ENCODE measurements at places on chromosomes 5 and 9.

DNA sequence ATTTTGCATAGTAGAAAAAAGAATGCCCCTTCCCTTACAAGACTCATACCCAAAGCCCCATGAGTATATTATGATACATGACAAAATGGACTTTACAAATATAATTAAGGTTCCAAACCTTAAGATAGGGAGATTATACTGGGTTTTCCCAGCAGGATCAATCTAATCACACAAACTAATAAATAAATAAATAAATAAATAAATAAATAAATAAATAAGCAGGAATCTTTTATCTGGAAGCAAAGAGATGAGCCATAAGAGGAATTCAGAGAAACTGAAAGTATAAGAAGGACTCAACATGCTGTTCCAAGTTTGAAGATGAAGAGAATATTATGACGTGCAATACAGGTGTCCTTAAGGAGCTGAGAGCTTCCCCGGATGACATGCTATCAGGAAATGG lies 1174.5 kb downstream of the DTWD2 start:
- DNase-seq: no peak

- no peak for DNase-seq
These were observed 195.2 kb downstream of the PTTG1 start for GRCh38 chr5:160616712-160617497.

- peak; percentile 64 for DNase-seq
These were observed 101.2 kb downstream of the RAPGEF6 start for GRCh38 chr5:131533836-131534235.

DNA sequence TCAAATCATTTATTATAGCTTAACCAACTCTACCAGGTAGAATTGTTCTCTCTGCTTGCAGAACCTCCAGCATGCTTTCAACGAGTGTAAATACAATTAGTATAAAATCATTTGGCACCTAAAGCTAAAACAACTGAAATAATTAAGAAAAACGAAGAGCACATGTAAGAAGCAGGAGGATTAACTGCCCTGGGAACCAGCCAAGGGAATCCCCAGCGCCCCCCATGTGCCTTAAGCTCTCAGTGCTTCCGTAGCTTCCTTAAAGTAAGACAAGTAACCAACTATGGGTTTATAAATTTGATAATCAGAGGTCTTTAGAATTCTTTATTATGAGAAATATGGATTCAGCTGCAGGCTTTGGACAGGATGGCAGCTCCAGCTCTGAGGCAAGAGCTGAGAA lies 402.4 kb downstream of the RAB3C start:
- DNase-seq: no peak

DNA sequence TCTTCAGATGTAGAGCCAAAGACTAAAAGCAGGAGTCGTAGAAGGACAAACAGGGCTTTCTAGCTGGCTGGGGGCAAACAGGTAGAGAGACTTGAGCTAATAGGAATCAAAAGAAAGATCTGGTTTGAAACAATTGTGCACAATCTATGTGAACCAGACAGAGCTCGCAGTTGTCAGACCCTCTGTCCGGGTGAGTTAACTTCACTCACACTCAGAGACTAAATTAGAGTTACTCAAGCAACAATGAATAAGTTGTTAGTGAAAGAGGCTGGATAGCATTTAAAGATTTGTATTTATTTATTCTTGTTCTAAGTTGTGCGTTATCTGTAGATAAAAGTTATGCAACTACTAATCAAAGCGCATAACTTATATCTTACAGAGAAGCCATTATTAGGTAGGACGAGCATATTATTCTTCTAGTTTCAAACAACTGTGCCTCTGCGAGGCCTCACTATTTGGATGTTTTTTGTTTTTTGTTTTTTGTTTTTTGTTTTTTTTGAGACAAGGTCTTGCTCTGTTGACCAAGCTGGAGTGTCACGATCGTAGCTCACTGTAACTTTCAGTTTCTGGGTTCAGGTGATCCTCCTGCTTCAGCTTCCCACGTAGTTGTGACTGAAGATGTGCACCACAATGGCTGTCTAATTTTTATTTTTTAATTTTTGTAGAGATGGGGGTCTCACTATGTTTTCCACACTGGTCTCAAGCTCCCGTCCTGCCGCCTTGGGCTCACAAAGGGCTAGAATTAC lies 13.2 kb upstream of the LNPEP start:
- DNase-seq: no peak

DNA sequence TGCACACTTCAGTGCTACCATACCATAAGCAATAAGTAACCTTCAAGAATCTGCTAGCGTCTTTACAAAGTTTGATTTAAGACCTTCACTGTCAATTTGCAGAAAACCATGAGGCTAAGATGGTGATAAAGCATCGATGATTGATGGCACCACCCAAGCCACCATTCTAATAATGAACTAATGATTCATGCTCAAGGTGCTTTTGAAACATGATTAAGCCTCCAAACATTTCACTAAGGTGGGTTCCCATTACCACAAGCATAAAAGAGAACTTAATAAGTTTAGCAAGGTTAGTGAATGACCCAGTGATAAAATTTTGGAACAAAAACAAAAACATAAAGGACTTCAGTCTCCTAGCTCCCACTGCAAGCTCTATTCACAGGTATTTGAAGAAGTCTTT lies 214.7 kb downstream of the FBXL17 start:
- DNase-seq: no peak

DNA sequence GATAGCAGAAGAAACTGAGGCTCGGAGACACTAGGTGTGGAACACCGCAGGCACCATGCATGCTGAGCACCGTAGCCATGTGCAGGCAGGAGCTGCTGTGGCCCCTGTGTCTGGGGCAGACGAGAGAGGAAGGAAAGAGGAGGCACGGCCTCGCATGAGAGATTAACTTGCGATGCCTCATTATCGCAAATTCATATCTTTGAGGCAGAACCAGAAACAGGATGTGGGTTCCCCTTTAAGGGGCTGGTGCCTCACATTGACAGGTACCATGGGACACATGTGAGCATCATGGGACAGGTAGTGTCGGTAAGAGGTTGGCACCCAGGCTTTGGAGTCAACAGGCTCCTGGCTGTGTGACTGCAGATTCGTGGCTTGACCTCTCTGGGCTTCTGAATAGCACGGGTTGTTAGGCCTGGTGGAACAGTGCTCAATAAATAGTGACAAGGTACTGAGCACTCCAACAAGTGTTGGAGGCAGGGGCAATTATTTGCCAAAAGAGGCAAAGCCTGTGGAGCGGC lies 40.8 kb downstream of the NAIF1 start:
- no peak for DNase-seq

GRCh38 chr5:168681556-168682183 lies 102.5 kb upstream of the PANK3 start:
- DNase-seq: no peak

- DNase-seq: no peak
These were observed 31.4 kb downstream of the COL27A1 start for GRCh38 chr9:114186605-114187289.

DNA sequence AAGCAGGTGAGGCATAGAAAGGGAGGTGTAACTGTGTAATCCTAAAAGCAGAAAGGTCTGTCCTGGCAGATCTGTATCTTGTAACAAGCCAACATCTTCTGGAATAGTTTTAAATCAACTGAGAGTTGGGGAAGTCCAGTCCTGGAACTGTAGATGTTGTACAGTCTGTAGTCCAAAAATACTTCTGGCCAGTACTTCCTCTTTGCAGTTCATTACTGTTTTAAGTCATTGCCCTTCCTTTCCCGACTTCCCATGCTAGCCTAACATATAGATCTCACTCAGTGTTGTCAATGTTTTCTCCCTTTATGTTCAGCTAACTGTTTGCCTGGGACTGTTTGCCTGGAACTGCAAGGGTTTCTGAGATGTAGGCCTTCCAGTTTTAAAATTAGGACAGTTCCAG lies 168.5 kb upstream of the ISL1 start:
- no peak for DNase-seq

GRCh38 chr5:113425909-113426308 lies 8.9 kb downstream of the TSSK1B start:
- DNase-seq: no peak

GRCh38 chr5:96893342-96893741 lies 17.0 kb downstream of the ERAP2 start:
- peak; percentile 41 for DNase-seq

- no peak for DNase-seq
These were observed 1.8 kb upstream of the GALNT12 start for GRCh38 chr9:98805506-98806272.

DNA sequence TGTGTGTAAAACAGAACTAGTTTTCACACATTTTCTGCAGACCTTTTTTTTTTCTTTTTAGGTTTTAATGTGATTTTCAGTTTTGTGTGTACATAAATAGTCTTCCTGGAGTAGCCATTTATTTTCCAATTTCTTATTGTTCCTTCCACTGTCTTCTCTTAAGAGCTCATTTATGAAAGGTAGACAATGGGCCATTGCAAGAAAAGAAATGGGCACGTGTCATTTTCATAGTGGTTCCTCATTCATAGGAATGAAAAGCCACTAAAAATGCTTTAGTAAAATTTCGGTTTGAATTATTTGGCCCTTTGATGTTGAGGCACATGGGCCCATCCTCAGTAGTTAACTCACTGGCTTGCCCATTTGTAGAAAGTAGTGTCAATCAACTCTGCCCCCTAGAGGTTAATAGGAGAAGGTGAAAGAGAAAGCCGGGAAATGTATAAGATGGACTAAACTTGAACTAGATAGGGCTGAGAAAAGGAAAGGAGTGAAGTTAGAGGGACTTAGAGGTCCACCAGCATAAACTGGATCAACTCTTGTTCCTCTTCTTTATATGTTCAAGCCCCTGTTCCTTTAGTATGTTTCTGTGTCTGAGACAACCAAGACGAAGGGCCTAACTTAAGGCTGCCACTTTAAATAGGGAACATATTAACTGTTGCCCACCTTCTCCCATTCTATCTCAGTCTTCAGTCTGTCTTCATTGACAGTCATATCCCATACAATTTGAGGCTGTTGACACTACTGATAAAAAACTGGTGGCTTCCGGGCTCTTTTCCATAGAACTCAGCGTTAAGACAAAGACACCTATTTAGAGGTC lies 72.6 kb downstream of the SMARCA2 start:
- DNase-seq: peak; percentile 43

GRCh38 chr9:1978941-1979340 lies 36.2 kb upstream of the SMARCA2 start:
- DNase-seq: no peak

DNA sequence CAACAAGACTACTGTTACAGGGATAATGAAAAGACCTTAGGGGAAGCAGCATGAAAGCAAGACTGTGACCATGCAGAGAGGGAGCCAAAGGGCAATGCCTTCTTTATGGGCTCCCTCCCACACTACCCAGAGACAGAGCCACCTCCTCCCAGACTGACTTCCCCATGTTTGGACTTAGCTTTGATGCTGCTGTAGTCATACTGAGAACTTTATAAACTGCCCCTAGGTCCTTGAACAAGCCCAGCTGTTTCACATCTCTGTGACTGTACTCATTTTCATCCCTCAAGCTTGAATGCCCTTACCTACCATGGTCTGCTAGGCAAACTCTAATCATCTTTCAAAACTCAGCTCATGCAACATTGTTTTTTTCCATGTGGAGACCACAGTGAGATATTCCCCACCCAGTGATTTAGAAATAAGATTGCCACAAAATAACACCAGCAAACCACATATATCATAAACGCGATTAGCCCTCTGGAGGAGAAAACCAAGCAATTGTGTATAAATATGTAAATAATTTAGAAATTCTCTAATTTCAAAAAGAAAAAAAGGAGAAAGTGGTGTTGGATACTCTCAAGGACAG lies 23.4 kb upstream of the FAM169A start:
- no peak for DNase-seq

DNA sequence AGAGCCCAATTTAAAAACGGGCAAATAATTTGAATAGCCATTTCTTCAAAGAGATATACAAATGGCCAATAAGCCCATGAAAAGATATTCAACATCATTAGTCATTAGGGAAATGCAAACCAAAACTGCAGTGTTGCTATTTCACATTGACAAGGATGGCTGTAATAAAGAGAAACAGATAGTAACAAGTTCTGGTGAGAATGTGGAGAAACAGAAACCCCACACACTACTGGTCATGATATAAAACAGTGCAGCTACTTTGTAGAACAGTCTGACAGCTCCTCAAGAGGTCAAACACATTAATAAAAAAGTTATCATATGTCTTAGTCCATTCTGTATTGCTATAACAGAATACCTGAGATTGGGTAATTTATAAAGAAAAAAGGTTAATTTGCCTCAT lies 237.0 kb upstream of the GRAMD2B start:
- DNase-seq: no peak

DNA sequence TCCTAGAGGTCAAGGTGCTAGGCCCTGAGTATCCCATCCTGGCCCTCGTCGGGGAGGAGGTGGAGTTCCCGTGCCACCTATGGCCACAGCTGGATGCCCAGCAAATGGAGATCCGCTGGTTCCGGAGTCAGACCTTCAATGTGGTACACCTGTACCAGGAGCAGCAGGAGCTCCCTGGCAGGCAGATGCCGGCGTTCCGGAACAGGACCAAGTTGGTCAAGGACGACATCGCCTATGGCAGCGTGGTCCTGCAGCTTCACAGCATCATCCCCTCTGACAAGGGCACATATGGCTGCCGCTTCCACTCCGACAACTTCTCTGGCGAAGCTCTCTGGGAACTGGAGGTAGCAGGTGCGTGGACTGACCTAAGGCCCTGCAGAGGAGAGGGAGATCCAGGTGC lies 7.9 kb downstream of the BTNL9 start:
- DNase-seq: no peak

GRCh38 chr5:83400701-83401100 lies 70.8 kb upstream of the VCAN start:
- no peak for DNase-seq

DNA sequence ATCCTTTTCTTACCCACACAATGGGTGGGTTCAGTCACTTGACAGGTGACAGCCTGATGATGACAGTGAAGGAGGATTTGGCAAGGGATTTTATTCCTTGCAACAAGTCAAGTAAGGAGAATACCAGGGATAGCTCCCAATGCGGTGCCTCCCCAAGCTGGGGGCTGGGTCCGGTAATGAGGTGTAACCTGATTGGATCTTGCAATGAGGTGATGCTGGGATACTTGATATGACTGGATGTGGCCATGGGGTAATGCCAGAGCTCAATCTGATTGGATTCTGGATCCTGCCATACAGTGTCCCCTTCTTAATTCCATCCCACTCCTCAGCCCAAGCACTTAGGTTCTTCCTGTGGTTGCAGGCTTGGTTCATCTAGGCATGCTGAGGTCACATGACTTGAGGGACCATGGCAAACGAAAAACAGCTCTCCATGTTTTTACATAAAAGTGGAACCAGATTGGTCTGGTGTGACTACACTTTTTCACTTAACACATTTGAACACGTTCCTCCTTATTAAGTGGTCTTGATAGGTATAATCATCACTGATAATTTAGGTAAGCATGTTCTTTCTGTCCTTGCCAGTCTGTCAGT lies 181.1 kb downstream of the PDZD2 start:
- DNase-seq: no peak

Data from DMS53 (cell line).